ENCODE measurements at places on chromosomes 7 and 10.

DNA sequence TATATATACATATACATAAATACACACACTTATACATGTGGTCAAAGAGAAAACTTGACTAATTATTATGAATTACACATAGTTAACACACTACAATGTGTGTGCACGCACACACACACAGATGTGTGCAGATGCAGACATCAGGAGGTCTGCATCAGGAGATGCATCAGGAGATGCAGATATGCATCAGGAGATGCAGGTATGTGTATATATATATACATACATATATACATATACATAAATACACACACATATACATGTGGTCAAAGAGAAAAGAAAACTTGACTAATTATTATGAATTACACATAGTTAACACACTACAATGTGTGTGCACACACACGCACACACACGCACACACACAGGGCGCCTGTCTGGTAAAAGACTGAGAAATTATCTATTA is 31.3 kb upstream of the MDFIC start:
- DNase-seq = no peak

GRCh38 chr7:94400022-94400421 is 5.3 kb downstream of the COL1A2 start:
- no peak for DNase-seq

- DNase-seq = no peak
These were observed 4.9 kb upstream of the BLOC1S2 start for GRCh38 chr10:100291356-100291755.

DNA sequence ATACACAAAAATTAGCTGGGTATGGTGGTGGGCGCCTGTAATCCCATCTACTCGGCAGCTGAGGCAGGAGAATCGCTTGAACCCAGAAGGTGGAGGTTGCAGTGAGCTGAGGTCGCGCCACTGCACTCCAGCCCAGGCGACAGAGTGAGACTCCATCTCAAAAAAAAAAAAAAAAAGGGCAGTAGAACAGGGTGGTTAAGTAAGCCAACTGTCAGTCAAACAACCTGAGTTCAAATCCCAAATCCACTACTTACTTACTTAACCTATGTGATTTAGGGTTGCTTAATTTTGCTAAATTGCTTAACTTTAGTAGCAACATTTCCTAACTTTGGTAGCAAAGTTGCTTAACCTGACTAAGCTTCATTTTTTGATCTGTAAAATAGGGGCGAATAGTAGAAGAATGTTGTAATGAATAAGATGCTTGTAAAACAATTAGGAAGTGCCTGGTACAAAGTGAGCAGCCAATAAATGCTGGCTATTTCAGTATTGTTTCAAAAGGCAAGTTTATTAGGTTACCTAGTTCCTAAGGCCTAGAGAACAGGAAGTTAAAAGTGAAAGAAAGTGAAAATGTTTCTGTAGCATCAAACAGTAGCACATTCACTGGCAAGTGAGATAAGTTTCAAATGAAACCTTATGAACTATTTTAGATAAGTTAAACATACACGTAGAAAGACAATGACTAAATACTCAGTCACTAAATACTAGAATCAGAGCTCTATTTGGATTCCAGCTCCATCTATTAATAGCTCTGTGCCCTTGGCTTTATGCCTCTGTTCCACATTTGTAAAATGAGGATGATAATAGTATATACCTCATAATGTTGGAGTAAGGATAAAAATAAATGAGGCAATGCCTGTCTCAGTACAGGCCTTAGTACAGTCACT is 64.3 kb downstream of the HOXA1 start:
- no peak for DNase-seq

GRCh38 chr7:34236057-34236456 is 330.7 kb downstream of the BMPER start:
- no peak for DNase-seq

- no peak for DNase-seq
These were observed at the start of gene PILRB for GRCh38 chr7:100358027-100358856. Gene PILRB (plus strand): TSS chr7:100358117. CDS start chr7:100358303, 186 bp downstream.

GRCh38 chr10:113891476-113891875 is 37.0 kb downstream of the NHLRC2 start:
- DNase-seq = no peak

DNA sequence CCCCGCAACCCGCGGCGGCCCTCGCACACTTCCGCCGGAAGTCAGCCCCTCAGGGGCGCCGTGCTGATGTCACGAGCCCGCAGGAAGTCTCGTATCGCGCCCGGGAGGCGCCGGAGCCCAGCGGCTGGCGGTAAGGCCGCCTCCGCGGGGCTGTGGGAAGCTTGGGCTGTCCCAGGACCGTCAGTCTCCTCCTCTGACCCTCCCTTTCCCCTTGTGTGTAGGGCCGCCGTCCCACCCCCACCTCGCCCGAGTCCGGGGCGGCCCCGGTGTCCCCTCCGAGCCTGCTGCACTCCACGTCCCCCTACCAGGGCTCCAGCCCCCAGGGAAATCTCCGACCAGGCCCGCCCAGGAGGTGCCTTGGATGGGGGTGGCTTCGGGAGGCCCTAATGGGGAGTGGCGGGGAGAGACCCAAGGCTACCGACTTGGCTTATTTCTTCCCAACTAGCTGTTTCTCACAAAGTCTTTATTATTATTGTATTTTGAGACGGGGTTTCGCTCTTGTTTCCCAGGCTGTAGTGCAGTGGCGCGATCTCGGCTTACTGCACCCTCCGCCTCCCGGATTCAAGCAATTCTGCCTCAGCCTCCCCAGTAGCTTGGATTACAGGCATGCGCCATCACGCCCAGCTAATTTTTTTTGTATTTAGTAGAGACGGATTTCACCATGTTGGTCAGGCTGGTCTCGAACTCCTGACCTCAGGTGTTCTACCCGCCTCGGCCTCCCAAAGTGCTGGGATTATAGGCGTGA is at the start of gene ZDHHC4:
ZDHHC4 (plus strand) TSS at position 86 of the 745 bp plus-strand sequence. CDS start 3,108 bp downstream, outside the sequence.
- DNase-seq = peak; percentile 25

DNA sequence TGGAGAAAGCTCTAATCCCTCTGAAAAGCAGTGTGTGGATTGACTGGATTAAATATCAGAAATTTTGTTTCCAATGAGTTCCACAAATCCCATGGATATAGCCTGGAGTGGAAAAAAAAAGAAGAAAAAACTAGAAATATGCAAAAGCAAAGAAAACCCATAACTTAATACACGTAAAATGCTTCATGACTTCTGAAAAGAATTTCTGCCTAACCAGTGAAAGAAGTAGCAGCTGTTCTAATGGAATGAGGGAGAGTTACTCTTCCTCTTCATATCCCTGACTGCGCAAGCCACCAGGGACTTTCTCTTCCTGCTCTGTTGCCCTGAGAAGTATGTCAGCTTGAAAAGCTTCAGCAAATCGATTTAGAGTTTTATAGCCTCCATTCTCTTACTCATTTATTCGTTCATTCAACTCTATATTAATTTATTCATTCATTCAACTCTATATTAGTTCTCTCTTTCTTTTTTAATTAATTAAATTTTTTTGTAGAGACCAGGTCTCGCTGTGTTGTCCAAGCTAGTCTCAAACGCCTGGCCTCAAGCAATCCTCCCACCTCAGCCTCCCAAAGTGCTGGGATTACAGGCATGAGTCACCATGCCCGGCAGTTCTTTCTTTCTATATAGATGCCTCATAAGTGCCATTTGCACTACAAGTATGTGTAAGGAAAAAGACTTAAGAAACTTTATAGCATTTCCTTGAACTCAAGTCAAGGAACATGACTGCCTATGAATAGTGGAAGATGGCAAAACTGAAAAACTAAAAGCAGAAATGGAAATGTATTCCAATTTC is 447.3 kb upstream of the NRP1 start:
- no peak for DNase-seq

GRCh38 chr7:123995617-123996326 is 37.1 kb downstream of the TMEM229A start:
- DNase-seq = no peak
